ENCODE measurements at places on chromosomes 12 and 14. TPM values are rescaled to one million over a fixed set of nuclear protein-coding genes. Genes with fewer than 3 reads are reported as not detected.

The PIK3C2G gene
- not detected for total RNA-seq

The OTX2 gene
- 453 TPM for total RNA-seq

The FGF23 gene
- total RNA-seq = 0.58 TPM

The SERPINA4 gene
- total RNA-seq = not detected

The FLRT2 gene
- 8.7 TPM for total RNA-seq

The TOMM20L gene
- not detected for total RNA-seq

- no peaks in the 10 kb centered on the region for H3K27me3 ChIP-seq
- DNase-seq = no peak
- H3K4me1 ChIP-seq = peaks cover 22% of the 10 kb centered on the region
- H3K27ac ChIP-seq = no peak overlapping the region
- no peaks in the 10 kb centered on the region for H3K36me3 ChIP-seq
These were observed 98.1 kb upstream of the GRIP1 start for GRCh38 chr12:66776974-66777373.

- H3K27me3 ChIP-seq = no peaks in the 10 kb centered on the region
- H3K36me3 ChIP-seq = no peaks in the 10 kb centered on the region
- no peak for DNase-seq
- H3K4me1 ChIP-seq = no peaks in the 10 kb centered on the region
- no peak overlapping the region for H3K27ac ChIP-seq
These were observed 31.6 kb upstream of the SGPP1 start for GRCh38 chr14:63759456-63759855.

DNA sequence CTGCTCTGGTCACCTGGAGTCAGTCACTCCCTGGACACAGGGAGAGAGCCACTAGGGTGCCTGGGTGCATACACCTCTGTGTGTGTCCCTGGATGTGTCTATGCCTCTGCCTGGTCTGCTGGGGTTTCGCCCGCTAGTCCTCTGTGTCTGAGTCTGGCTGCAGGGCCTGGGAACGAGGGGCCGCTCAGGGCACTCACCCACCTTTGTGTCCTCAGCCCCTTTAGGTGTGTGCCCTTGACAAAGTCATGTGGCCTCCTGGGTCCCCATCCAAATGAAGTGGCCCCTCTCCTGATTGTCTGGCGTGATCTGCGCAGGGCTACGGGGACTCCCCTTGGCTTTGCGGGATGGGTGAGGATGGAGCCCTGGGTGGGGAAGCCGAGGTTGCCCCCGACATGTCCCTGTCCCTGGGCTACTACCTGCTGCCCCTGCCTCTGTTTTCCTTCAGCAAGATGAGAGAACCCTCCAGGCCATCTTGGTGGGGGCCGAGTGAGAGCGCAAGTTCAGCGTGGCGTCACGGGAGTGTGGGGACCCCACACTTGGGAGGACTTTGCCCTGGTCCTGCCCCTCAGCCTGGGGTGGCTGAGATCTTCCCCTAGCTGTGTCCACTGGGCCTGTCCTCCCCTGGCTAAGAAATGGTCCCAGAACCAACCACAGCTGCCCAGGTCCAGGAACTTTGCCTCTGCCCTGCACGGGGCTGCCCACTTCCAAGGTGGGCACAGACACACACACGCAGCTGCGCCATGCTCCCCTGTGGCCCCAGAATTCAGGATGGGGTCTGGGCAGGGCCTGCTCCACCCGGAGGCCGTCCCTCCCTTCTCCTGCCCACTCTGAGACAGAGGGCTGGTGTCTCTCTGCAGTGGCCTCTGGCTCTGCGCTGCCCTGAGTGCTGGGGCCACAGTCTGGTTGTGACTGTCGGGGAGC lies 2.7 kb upstream of the AHNAK2 start:
- H3K4me3 ChIP-seq = no peak overlapping the region
- peaks cover 5% of the 10 kb centered on the region for H3K4me1 ChIP-seq
- DNase-seq = no peak
- no peak overlapping the region for H3K27ac ChIP-seq
- H3K27me3 ChIP-seq = peaks cover 51% of the 10 kb centered on the region

GRCh38 chr12:90515199-90516175 lies 439.5 kb downstream of the CCER1 start:
- H3K4me3 ChIP-seq = no peak overlapping the region
- no peaks in the 10 kb centered on the region for H3K4me1 ChIP-seq
- H3K27ac ChIP-seq = no peak overlapping the region
- H3K27me3 ChIP-seq = no peaks in the 10 kb centered on the region
- H3K36me3 ChIP-seq = no peaks in the 10 kb centered on the region
- no peak for DNase-seq

DNA sequence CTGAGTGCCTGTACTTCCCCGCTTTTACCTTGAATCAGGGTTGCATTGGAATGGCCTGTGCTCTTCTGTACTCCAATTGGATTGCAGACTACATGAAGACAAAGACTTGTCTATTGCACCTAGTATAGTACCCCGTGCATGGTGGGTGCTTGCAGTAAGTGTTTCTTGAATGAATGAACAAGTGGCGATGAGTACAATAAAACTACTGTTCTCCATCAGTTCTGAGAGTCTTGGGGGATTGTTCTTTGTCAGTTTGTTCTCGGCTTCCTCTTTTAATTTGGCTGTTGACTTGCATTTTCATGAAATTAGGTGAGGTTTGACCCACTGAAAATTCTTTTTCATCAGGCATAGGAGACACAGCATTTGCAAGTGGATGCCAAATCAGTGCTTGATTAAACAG lies 34.1 kb downstream of the ERH start:
- no peaks in the 10 kb centered on the region for H3K36me3 ChIP-seq
- H3K4me3 ChIP-seq = no peak overlapping the region
- no peak overlapping the region for H3K27ac ChIP-seq

- no peak overlapping the region for H3K4me3 ChIP-seq
- no peaks in the 10 kb centered on the region for H3K27me3 ChIP-seq
- H3K27ac ChIP-seq = no peak overlapping the region
- no peaks in the 10 kb centered on the region for H3K36me3 ChIP-seq
- H3K4me1 ChIP-seq = peaks cover 4% of the 10 kb centered on the region
These were observed 174.3 kb downstream of the ANO2 start for GRCh38 chr12:5770727-5771126.

DNA sequence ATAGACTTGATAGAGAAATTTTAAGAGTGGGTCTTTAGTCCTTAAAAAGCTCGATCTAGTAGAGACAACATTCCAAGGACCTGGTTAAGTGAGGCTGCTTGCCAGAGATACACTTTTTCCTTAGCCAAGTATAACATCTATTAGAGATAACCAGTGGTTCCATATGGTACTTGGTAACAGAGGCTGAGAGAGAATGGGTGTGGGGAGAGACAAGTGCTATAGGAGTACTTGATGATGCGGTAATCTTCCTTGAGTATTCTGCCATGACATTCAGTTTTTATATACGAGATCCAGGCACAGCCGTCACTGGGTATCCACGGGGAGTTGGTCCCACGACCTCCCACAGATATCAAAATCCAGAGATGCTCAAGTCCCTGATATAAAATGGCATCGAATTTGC lies 77.4 kb upstream of the REP15 start:
- DNase-seq = no peak
- no peaks in the 10 kb centered on the region for H3K27me3 ChIP-seq
- H3K36me3 ChIP-seq = no peaks in the 10 kb centered on the region
- no peak overlapping the region for H3K4me3 ChIP-seq
- H3K27ac ChIP-seq = no peak overlapping the region

- no peaks in the 10 kb centered on the region for H3K27me3 ChIP-seq
- no peak for DNase-seq
- H3K4me1 ChIP-seq = peaks cover 7% of the 10 kb centered on the region
- H3K4me3 ChIP-seq = no peak overlapping the region
- H3K36me3 ChIP-seq = no peaks in the 10 kb centered on the region
These were observed 107.1 kb downstream of the PAX9 start for GRCh38 chr14:36768638-36769337.

DNA sequence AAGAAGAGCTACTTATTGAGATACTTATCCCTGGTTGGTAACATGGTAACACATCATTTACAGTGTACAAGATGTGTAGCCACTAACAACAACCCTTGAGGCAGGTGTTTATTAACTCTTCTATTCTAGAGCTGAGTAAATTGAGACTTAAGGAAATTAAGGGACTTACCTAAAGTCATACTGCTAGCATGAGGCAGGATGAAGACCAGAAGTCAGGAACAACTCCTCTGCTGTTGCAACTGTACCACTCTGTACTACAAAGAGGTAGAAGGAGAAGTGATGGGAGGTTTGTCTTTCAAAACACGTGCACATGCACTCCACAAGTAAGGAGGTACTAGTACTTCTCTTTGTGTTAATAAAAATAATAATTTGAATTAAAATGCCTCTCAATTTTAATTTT lies 79.9 kb downstream of the LLPH start:
- H3K36me3 ChIP-seq = no peaks in the 10 kb centered on the region
- no peak overlapping the region for H3K27ac ChIP-seq
- DNase-seq = no peak
- no peak overlapping the region for H3K4me3 ChIP-seq
- no peaks in the 10 kb centered on the region for H3K4me1 ChIP-seq

GRCh38 chr14:89276424-89276975 lies 140.5 kb downstream of the FOXN3 start:
- peaks cover 23% of the 10 kb centered on the region for H3K4me1 ChIP-seq
- H3K27ac ChIP-seq = no peak overlapping the region
- H3K4me3 ChIP-seq = no peak overlapping the region
- H3K27me3 ChIP-seq = no peaks in the 10 kb centered on the region

- no peak overlapping the region for H3K4me3 ChIP-seq
- DNase-seq = peak; percentile 63
- no peaks in the 10 kb centered on the region for H3K36me3 ChIP-seq
These were observed 101.2 kb upstream of the STXBP6 start for GRCh38 chr14:25150934-25151790.

GRCh38 chr12:31663576-31663975 lies 4.1 kb downstream of the ETFBKMT start:
- no peak for DNase-seq
- peaks cover 2% of the 10 kb centered on the region for H3K4me1 ChIP-seq
- no peak overlapping the region for H3K4me3 ChIP-seq

GRCh38 chr14:20612403-20612802 lies 21.2 kb upstream of the RNASE12 start:
- H3K4me1 ChIP-seq = no peaks in the 10 kb centered on the region
- H3K36me3 ChIP-seq = no peaks in the 10 kb centered on the region
- no peak overlapping the region for H3K27ac ChIP-seq
- no peak for DNase-seq

DNA sequence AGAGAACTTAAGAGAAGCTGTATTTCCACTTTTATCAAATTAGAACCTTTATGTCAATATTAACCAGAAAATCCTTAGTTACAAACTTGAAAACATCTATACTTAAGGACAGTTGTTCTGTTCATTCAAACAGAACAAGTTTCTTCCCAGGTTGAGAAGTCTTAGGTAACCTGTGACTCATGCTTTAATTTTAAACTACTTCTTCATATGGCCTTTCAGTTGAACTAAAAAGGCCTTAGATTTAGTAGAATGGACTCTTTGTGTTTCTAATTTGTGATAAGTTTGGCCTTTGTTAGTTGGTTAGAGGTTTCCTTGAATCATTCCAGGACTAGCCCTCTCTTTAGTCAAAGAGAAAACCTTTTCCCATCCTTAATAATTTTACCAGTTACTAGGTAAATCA lies 274.2 kb downstream of the FUT8 start:
- no peak for DNase-seq
- peaks cover 20% of the 10 kb centered on the region for H3K4me1 ChIP-seq
- no peak overlapping the region for H3K4me3 ChIP-seq
- H3K27ac ChIP-seq = peak overlapping the region; percentile 2
- peaks cover 3% of the 10 kb centered on the region for H3K36me3 ChIP-seq
